ELR (cell line): ENCODE measurements at places on chromosomes 12 and 14.

- no peak for DNase-seq
Measured at GRCh38 chr14:78512021-78512420, 341.8 kb downstream of the NRXN3 start.

DNA sequence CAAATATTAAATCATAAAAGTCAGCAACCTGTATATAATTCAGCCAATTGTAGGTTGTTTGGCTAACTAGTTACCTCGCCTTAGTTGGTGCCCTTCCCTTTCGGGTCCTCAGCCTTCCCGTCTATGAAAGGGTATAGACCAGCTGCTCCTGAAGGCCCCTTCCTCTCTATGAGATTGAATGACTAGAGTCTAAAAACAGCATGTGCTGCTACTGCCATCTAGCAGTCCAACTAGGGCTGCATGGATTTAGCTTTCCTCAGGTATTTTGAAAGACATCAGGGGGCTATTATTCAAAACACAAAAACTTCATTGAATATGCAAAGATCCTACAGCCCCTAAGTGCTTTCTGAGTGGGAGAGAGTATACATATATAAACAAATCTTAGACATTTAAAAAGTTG, 37.0 kb upstream of the TMEM263 start:
- peak; percentile 36 for DNase-seq

GRCh38 chr12:55831447-55831815, 2.0 kb upstream of the DNAJC14 start:
- no peak for DNase-seq

DNA sequence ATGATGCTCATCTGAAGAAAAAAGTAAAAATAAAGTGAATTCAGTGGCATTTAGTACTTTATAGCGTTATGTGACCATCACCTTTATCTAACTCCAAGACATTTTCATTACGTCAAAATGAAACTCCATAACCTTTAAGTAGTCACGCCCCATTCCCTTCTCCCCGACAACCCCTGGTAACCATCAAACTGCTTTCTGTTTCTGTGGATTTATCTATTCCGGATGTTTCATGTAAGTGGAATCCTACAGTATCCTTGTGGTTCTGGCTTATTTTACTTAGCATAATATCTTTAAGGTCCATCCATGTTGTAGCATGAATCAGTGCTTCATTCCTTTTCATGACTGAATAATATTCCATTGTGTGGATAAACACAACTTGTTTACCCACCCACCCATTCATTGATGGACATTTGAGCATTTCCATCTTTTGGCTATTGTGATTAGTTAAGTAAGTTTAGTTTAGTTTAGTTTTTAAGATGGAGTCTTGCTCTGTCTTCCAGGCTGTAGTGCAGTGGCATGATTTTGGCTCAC, 18.5 kb upstream of the MAP1LC3B2 start:
- DNase-seq, result no peak

DNA sequence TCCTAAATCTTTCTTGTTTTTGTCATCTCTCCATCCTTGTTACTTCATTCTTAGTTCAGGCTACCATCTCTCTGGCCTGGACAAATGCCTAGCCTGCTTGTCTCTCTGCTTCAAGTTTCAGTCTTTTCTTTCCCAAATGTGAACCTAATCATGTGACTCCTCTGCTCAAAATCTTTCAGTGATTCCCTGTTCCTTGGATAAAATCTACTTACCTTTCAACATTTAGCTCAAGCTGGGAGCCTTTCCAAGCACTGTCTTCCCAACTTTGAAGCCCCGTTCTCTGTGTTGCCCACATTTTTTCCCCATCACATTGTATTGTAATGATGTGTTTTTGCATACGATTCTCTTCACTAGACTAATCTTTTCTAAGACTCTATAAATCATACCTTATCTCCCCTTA, 24.7 kb downstream of the SLC7A8 start:
- no peak for DNase-seq

DNA sequence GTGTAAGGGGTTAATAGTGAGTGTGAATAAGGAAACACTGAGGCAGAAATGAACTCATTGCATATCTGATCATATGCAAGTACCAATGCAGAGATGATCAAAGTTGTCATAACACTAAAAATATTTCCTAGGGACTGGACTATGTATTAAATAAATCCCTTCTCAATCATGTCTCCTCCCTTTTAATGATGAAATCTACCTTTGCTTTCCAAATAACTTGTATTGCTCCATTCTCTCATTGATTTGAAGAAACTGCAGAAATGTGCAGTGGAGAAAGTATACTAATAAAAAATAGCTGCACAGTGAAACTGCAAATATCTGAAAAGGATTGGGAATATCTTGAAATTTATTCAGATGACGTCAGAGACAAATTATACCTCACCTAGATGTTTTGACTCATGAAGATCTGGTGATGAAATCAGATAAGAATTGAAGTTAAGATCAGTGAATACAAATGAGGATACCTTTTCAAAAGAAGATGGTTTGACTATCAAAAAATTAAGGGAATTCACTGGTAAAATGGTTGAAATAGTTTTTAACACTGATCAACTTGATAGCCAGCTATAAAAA, 1264.9 kb upstream of the USP15 start:
- no peak for DNase-seq

- DNase-seq, result peak; percentile 33
Measured at GRCh38 chr12:132610051-132610759, at the start of gene LRCOL1. TSS of gene LRCOL1 (minus strand) at chr12:132610582. CDS start at chr12:132606251, 4,331 bp downstream.

DNA sequence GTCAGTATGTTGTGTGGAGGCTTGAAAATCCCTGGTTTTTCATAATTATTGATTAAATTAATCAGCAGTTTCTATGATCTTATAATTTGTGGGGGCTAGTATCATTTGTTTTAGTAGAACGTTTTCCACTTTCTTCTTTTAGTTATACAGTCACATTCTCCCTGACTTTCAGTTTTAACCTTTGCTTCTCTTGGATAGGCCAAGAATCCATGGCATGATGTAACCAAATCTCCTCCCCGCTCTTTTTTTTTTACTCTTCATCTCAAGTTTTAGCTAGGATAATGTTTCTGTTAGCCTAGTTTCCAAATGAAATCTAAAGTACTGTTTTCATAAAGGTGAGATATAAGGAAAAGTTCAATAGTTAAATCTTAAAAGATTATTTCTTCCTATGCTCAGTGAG, 106.5 kb downstream of the TMEM117 start:
- DNase-seq, result no peak

GRCh38 chr12:60863421-60863820, 1267.6 kb downstream of the SLC16A7 start:
- DNase-seq, result no peak

DNA sequence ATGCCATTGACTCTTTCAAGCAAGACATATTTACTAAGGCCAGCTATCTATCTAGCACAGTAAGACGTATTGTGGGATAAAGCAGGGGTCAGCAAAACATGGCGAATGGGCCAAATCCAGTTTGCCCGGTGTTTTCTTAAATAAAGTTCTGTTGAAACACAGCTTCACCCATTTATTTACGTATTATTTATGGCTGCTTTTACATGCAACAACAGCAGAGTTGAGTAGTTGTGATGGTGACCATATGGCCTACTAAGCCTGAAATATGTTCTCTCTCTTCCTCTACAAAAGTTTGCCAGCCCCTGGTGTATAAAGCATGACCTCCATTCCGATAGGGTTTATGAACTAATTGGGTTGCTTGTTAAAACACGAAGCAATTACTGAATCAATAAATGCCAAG, 322.1 kb downstream of the CCDC91 start:
- no peak for DNase-seq

GRCh38 chr14:102239231-102239630, 65.7 kb downstream of the MOK start:
- no peak for DNase-seq
